ENCODE measurements at places on chromosomes 12 and 14.
A peak's percentile ranks its signal among the peaks of the same experiment; 100 is the strongest.

DNA sequence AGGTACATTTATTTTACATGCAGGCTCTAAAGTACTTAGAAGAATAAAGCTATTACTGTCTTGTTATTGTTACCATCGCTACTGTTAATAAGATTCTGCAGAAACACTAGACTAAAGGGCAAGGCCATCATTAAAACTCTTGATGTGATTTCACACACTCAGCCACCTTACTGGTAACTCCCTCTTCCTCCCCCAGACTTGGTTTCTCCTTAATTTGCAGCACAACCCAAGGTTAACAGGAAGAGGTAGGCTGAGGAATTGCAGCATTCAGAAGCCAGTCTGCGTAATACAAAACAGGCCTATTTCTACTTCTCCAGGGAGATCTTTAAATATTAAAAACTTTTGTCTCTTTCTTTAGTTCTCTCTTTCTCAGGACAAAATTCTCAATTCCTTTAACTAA is 210.3 kb downstream of the BTG1 start:
- DNase-seq: peak; percentile 88

- DNase-seq: no peak
Observed at GRCh38 chr14:90666571-90666970, 149.7 kb downstream of the TTC7B start.

GRCh38 chr12:106586803-106587684 is 4.2 kb downstream of the RFX4 start:
- no peak for DNase-seq

DNA sequence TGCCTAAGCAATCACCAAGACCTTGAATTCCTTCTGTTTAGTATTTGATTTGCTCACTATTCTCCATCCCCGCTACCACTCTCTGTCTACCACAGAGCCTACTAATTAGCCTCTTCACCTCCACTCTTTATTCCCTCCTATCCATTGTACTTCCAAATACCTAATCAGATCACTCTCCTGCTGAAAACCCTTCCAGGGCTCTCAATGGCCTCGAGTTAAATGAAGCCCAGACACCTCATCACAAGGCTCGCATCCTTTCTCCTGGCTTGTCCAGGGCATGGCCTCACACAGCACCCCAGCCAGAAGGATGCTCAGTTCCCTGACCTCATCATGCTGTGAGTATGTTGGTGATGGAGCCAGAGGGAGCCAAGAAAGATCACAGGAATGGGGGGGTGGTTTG is 71.4 kb upstream of the PRMT8 start:
- no peak for DNase-seq

DNA sequence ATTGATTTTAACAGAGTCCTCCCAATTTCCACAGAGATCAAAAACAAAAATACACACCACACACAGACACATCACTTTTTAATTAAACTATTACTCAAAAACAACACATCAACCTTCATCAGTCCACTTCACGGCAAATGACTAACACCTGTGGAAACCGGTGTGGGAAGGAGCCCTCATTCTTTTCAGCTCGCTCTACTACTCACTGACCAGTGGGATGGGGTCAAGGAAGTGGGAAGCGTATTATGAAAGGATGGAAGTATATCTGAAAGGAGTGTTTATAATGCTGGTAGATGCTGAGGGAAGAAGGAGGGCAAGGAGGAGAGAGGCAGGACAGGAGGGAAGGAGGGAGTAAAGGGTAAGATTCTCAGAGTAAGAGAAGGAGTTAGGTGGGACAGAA is 156.5 kb downstream of the EPS8 start:
- DNase-seq: no peak

- DNase-seq: no peak
Observed at GRCh38 chr12:92696216-92696615, 6.6 kb upstream of the PLEKHG7 start.

- peak; percentile 79 for DNase-seq
Observed at GRCh38 chr12:113413488-113413939, 8.7 kb upstream of the SDSL start.

- peak; percentile 7 for DNase-seq
Observed at GRCh38 chr14:76097547-76097946, 54.2 kb upstream of the GPATCH2L start.

- DNase-seq: no peak
Observed at GRCh38 chr12:5780536-5780935, 164.5 kb downstream of the ANO2 start.

DNA sequence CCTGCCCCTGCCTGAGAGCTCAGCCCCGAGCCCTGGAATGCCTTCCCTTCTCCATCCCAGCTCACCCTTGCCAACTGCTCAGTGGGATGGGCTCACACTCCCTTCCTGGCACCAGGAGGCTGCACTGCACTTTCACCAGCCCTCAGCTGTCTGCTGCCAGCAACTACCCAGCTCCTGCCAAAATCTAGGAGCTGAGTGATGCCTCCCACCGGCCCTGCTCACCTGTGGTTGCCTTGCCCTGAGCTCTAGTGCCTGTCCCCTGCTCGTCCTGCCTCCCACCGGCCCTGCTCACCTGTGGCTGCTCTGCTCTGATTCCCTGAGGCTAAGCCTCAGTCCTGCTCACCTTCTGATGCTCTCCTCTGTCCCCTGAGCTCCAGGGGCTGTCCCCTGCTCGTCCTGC is 119.8 kb downstream of the TMEM121 start:
- no peak for DNase-seq
